Heart right ventricle (tissue), 16 donors: ENCODE measurements at places on chromosomes 2 and 18. TPM values are rescaled to one million over a fixed set of nuclear protein-coding genes. Genes with fewer than 3 reads are reported as not detected.

- no peak for DNase-seq
Measured at GRCh38 chr2:202743613-202744012, 108.8 kb downstream of the FAM117B start.

SPP2 gene
- not detected for polyA plus RNA-seq

POTEJ gene
- polyA plus RNA-seq, result not detected

REG1B gene
- polyA plus RNA-seq, result 0.23 TPM

SPATA3 gene
- polyA plus RNA-seq, result not detected

DSG1 gene
- under 0.01 TPM for polyA plus RNA-seq

DNA sequence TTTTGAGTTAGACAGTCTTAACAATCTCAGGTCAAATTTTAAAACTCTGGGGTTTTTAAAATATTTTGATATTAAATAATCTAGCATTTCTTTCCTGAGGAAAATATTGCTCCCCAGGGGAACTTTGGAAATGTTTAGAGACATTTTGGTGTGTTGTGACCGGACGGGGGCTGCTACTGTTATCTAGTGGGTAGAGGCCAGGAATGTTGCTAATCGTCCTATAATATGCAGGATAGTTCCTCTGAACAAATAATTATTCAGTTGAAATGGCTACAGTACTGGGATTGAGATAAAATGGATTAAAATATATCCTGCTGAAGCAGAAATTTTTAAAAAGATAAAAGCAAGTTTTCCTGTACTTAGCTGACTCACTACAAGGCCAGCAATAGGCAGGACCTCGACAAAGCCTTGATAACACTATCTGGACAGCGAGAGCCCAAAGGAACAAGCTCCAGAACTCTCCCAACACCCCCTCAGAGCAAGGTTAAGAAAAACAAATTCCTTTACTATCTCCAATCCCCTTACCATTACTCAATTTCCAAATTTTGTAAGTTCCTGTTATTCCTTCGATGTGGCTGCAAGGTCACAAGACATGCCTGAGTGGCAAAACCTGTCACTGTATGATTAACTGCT is 1407.4 kb downstream of the SUCLG1 start:
- DNase-seq, result no peak

DNA sequence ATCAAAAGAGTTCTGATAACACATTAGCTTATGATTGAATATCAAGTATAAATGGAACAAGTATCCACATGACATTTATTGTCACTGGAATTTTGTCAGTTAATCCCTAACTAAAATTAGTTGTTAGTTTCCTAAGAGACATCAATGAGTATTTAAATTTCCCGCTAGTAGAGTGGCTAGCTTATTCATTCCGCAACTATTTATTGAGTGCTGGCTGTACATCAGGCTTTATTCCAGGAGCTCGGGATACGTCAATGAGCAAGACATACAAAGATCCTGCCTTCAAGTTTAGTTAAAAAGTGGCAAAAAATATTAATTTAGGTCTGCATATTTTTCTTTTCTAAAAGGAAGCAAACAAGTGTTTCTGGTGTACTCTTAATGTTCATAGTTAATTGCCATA is 59.3 kb downstream of the PRKRA start:
- DNase-seq, result no peak

DNA sequence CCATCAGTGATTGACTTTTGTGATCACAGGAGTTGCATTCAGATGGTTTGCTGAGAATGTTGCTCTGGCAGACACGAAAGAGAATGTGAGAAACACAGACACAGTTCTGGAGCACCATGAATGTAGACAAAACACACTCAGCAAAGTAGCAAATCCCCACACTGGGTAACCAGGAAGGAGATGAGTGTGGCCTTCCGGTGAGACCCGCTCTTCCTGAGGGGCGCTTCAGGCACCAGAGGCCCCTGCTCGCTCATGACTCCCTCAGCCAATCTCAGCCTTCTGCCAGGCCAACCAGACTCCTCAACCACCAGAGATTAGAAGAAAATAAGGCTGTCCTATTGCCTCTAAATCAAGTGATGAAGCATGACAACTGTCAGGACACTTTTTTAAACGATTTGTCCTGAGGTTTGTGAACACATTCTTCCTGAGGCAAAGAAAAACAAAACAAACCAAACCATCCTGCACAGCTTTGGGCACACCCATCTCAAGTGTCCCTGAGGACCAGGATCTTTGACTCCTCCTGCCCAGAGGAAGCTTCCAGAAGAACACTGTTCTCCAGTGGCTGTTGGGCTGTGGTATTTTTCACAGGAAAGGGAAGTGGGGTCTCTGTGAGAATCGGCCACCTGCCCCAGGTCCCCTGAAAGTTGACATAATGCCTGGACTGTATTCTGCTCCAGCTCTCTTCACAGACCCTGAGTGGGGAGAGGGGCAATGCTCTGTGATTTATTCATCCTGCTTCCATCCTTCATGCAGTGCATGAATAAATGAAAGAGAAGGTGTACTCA is 152.8 kb downstream of the BCL11A start:
- no peak for DNase-seq

GRCh38 chr2:140918426-140918825 is 1212.4 kb downstream of the LRP1B start:
- no peak for DNase-seq

PIKFYVE gene
- polyA plus RNA-seq, result 6.4 TPM

GRCh38 chr2:209790066-209790728 is 18.6 kb downstream of the UNC80 start:
- DNase-seq, result no peak

DNA sequence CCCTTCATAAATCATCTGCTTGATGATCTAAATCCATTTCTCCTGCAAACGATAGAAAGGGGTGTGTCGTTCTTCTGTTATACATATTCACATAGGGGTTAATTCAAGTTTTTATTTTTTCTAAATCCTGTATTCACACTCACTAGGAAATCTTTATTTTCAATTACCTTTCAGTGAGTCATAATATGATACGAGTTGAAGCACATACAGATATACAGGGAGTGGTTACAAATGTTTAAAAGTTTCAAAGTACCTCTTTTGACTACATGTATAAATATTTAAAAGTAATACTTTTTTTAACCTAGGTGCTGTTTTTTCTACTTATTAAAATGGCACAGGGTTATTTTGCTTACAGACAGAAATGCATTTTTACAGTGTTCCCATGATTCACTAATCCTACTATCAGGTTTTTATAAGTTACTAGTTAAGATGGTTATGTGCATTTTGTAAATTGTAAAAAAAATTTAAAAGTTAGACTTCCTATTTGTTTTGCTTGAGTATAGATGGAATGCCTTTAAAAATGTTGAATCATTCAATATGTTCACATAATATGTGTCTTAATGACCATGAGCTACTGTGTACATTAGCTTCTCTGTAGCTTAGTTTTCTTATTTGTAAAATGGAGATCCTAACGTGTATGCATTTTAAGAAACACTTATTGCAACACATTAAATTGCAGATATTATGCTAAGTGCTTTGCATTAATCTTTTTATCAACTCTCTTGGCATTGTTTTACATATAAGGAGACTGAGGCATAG is 1378.1 kb downstream of the DSC3 start:
- no peak for DNase-seq

DNA sequence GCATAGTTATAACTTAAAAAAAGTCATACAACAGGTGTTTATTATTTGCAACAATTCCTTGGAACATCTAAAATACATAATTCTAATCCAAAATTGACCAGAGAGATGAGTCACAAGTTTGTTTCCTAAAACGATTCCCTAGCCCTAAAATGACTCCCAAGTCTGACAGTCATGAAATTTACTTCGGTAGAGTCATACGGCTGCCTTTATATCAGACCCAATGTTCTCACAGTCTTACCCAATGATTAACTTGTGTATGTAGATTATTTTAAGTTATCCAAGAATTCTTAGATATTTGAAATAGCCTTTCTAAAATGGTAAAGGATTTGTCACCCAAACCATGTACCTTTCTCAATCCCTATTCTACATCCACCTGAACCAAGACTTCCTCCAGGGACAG is 174.9 kb downstream of the LAMA1 start:
- no peak for DNase-seq

PIEZO2 gene
- polyA plus RNA-seq, result 0.07 TPM

DNA sequence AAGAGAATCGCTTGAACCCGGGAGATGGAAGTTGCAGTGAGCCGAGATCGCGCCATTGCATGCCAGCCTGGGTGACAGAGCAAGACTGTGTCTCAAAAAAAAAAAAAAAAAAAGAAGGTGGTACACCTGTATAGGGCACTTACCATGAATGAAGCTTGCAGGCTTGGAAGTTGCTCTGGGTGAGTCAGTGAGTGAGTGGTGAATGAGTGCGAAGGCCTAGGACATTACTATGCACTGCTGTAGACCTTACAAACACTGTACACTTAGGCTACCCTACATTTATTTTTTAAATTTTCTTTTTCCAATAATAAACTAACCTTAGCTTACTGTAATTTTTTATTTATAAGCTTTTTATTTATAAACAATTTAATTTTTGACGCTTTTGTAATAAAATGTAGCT is 78.4 kb upstream of the ATG16L1 start:
- DNase-seq, result no peak

DNA sequence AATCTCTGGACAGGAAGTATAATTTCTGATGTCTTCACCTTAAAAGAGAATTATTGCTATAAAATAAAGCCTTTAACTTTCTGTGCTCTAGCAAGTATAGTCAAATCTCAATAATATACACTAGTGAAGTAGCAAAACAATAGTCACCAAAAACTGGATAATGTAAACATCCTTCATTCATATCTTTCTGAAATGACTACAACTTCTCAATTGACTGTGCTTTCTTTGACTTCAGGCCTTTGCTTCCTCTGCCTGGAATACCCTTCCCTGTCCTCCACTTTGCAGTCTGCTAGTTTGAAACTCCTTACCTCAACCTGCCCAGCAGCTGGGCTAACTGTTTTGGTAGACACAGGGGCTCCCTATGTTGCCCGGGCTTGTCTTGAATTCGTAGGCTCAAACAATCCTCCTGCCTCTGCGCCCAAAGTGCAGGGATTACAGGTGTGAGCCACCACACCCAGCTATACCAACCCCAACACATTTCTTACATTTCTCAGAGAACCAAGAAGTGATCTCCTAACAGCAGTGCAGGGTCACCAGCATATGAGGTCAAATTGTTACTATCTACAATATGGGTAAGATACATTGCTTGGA is 6.6 kb upstream of the PCBP1 start:
- DNase-seq, result no peak

DLX2 gene
- not detected for polyA plus RNA-seq

SMYD5 gene
- 17.0 TPM for polyA plus RNA-seq

GATA6 gene
- polyA plus RNA-seq, result 36.7 TPM

ACMSD gene
- polyA plus RNA-seq, result not detected

SERPINB13 gene
- polyA plus RNA-seq, result 0.04 TPM

DNA sequence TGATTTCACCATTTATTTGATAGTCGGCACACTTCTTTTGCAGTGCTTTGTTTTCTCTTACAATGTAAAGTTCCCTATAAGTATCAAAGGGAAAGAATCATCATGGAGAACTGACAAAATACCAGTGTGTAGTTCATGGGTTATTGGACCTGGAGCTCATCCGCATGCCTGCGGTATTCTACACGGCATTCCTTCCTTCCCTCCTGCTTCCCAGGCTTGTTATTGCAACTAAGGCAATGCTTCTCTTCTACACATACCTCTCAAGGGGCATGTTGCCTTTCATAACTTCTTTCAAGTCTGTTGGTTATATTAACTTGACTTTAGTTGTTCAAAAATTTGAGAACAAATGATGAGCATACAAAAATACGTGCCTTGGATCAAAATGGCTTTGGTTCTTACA is 24.3 kb upstream of the FAP start:
- DNase-seq, result no peak

- DNase-seq, result no peak
Measured at GRCh38 chr2:70745276-70745825, 22.6 kb downstream of the ADD2 start.

- no peak for DNase-seq
Measured at GRCh38 chr2:235343869-235344268, 150.0 kb upstream of the AGAP1 start.

- no peak for DNase-seq
Measured at GRCh38 chr2:212905640-212906201, 245.7 kb downstream of the IKZF2 start.

CFAP65 gene
- not detected for polyA plus RNA-seq

CYS1 gene
- 0.38 TPM for polyA plus RNA-seq

MGAT4A gene
- polyA plus RNA-seq, result 4.6 TPM

DNA sequence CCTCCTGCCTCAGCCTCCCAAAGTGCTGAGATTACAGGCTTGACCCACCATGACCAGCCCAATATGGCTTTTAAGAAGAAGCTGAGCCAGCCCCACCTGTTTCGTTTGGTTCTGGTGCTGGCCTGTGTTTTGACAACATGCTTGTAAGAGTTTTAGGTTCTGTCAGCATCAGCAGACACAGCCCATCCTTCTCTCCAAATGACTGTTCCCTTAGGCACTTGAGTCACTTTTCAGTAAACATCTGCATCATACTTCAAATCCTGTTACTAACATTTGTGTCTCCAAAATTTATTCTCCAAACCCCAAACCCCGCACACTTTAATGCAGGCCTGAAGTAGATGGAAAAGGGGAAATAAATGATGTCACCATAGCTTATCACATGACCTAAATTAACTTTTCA is 1118.5 kb downstream of the TSN start:
- DNase-seq, result no peak

DNA sequence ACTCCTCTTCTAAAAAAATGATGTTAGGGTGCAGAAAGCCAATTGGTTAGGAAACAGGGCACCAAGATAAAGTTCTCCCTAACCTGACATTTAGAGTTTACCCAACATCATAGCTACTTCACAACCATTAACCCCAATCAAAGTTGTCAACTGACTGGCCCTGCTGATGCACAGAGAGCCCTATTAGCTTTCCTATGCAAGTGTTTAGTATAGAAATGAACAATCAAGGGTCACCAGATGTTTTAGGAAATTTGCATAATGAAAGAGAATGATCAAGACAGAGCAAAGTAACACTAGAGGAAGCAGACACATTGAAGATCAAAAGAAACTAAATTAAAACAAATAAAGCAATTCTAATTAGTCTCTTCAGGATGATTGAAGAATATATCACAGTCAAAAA is 64.2 kb upstream of the DCC start:
- DNase-seq, result no peak
